ENCODE measurements at places on chromosomes 2 and 18.

DNA sequence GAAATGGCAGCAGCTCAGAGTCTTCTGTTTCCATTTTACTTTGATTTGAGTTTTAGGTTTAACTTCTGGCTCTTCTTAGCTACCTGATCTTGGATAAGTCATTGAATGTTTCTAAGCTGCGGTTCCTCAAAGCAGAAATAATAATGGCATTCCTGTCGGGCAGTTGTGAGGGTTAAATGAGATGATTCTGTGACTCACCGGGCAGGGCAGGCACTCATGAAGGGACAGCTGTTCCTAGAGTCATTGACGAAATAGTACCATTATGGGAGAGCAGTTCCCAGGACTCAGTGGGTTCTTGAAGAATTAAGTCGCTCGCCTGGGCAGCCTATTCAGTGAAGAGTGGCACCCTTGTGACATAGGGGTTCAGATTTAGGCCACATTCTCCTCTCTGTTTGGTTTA lies 10.3 kb downstream of the TRIB2 start:
- DNase-seq = no peak

- no peak for DNase-seq
Observed at GRCh38 chr2:105868060-105868459, 123.3 kb downstream of the NCK2 start.

GRCh38 chr2:164600763-164601162 lies 20.5 kb downstream of the GRB14 start:
- no peak for DNase-seq

GRCh38 chr2:5474716-5475115 lies 217.5 kb upstream of the SOX11 start:
- DNase-seq = no peak

GRCh38 chr2:29767606-29768335 lies 153.6 kb downstream of the ALK start:
- DNase-seq = no peak

GRCh38 chr2:41926614-41927580 lies 120.9 kb upstream of the PKDCC start:
- no peak for DNase-seq

DNA sequence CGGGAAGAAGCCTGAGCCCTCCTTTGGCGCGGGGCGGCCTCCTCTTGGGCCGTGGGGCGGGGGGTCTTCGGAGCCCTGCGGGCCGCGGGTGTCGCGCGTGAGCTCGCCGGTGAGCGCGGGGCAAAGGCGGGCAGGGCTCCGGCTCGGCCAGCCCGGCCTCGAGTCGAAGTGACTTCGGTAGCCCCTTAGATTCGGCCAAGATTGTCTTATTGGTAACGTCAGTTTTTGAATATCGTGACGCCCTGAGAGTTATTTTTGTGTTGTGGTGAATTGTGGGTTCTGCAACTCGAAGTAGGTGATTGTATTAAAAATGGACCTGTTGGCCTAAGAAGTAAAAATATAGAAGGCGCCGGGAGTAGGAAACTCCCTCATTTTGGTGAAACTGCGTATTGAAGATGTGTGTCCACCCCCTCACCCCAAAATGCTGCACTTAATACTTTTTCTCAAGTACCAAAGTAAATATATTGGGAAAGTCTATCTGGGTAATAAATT lies 669 bp downstream of the MARCHF7 start:
- DNase-seq = peak; percentile 9

DNA sequence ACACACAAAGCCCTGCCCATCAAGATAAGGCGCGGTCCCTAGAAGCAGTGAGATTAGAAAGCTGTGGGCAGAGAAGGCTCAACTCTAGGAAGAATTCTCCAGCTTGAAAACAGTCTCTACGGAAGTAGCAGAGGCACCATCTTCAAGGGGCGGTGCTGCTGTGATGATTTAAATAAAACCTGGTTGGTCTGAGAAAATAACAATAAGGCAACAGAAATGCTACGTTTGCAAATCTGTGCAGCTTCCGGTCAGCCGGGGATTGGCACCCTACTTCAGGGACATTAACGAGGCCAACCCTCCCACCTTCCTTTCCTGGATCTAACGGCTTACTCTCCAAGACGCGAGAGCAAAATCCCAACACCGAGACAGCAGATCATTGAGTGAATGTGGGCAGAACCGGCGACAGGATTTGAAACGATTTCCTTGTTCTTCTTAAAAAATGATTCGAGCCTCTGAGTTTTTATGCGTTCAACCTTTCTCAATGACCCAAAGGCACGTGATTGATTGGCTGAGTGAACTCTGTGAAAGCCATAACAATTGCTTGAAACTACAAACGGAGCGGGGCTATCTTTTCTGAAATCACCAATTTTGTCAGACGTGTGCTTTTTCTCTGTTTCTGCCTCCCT lies 93.7 kb upstream of the ZNF516 start:
- no peak for DNase-seq

All from cerebellar nuclear complex (tissue), 1 donor.